ENCODE measurements at places on chromosomes 3 and 15.
A peak's percentile ranks its signal among the peaks of the same experiment; 100 is the strongest.

DNA sequence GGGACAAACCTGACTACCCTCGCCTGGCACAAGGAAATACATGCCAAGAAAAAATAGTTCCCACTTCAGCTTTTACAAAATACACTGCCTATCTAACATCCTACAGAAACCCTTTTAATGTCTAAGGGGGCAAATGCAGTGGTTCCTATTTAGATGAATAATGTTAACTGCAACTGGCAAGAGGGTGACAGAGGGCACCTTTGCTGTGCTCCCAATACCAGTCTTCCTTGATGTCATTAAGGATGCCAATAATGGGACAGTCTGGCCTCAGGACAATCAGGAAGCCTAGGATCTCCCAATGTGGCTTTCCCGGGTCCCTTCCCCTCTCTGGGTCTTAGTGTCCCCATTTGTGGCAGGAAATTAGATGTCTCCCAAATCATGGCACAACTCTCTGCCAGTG lies 13.9 kb downstream of the CSRNP1 start:
- DNase-seq: no peak

- DNase-seq: no peak
Measured at GRCh38 chr3:181717549-181718171, 5.9 kb downstream of the SOX2 start.

DNA sequence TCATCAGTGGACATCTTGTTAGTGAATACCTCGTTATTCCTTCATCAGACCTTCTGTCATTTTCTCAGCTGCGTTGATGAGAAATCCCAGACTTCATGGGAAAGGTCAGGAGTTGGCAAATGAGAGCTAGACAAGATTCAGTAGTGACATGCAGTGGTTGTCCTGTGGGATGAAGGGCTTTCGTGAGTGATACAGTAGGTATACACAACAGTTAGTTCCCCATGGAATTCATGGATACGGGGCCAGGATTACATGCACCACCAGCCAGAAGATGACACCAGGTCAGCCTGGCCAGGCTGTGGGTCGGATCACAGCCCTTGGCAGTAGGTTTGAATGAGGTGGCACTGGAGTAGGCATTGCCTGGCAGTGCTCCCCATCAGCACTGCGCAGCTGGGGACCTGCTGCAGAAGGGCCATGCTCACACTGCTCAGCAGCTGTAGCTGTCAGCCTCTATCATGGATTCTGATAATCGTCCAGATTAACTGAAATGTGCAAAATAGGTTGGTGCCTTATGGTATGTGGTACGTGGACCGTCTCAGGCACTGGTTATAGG lies 150.1 kb downstream of the SLCO3A1 start:
- DNase-seq: no peak

DNA sequence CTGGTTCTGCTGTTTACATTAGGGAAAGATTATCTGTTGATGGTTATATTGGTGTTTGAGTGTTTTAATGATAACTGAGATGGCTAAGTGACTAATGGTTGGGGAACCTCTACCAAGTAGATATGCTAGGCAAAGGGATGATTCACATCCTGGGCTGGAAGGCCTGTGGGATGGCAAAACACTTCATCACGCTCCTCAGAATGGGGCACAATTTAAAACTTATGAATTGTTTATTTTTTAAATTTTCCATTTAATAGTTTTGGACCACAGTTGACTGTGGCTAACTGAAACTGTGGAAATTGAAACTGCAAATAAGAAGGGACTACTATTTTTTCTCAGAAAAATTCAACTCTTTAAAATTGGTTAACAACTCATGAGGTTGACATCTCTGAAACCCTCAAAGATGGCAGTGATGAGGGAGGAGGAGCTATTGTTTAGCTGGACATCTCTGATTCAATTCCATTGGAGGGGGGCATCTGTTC lies 100.5 kb upstream of the ZBED2 start:
- DNase-seq: peak; percentile 67

DNA sequence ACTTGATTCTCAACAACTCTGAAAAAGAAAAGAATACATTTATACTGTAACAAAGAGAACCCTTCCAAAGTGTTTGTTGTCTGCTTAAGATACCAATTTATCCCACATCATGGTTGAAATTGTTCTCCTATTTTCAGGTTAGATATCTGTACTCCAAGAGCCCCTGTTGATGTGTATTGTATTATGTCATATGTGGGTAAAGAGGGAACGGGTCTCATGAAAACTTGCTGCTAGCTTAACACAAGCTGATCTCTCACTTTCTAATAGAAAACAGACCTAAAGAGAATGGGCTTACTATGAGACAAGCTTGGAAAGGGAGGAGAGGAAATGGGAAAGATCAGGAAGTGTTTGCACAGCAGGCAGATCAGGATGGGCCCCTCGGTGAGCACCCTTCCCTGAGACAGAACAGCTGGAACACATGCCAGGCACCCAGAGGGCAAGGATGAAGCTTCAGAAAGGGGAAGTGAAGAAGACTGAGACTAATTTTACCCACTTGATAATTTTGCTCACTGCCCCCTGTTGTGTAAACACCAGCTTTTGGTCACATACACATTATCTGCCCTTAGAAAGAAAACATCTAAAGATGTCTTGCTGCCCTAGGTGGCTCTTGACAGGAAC lies 747.9 kb upstream of the CCDC54 start:
- DNase-seq: no peak

DNA sequence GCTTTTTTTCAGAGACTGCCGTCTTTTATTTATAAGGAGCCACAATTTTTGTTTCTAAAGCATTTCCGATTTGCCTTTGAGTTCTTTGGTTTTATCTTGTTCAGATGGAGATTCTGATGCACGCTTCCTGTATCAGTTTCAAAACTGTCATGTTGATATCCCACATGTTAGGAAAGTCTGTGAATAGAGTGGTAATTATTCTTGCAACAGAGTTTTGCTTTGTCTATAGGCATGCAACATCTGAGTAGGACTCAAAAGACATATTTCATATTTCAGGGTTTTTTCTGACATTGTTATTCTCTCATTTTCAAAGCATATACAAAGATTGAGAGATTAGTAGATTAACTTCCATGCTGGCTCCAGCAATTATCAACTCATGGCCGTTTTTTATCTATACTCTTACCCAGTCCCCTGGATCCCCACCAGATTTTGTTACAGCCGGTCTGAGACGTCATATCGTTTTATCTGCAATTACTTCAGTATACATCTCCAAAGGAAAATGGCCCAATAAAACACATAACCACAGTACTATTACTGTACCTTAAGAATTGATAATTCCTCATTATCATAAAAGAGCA lies 22.4 kb downstream of the PAQR5 start:
- no peak for DNase-seq

DNA sequence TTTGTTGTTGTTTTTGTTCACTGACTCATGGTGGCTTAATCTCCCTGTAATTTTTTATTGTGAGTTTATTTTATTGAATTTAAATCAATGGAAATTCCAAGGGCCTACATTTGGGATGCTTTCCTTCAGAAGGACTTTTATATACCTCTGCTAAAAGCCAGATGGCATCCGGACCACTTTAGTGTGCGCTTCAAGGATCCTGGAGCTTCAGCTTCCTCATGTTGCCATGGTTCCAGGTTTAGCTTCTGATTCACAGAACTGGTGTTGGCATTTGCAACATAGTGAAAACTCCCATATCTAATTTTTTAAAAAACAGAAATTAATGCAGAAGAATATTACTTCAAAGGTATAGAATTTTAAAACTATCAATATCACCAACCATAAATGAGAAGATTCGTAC lies 8.5 kb upstream of the HACD2 start:
- no peak for DNase-seq

DNA sequence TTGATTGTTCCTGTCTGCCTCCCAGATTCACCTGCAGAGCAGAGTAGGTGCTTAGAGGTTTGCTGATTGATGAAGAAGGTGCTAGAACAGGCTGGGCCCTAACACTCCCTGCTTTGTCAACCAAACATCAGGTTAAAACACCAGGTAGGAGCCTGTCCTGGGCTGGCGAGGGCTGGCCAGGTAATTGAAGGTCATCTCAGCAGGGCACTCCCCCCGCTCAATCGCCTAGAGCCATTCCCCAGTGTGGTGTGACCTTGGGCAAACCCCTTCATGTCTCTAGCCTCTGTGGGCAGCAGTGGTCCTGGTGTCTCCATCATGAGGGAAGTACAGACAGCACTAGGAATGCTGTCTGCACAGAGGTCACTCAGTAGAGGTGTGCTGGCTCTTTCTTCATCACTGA lies 88.3 kb downstream of the KLF15 start:
- DNase-seq: no peak
